ENCODE measurements at places on chromosomes 7 and 10. TPM values are rescaled to one million over a fixed set of nuclear protein-coding genes. Genes with fewer than 3 reads are reported as not detected.

The SORBS1 gene
- total RNA-seq: 0.44 TPM

The ADRA2A gene
- total RNA-seq: 0.16 TPM

The SLC29A3 gene
- 1.5 TPM for total RNA-seq

The ZNF239 gene
- 0.94 TPM for total RNA-seq

The GPR146 gene
- total RNA-seq: 48.2 TPM

The CUZD1 gene
- total RNA-seq: 1.1 TPM

The CARD11 gene
- 0.32 TPM for total RNA-seq

The ECHDC3 gene
- 2.1 TPM for total RNA-seq

The TLL2 gene
- 0.06 TPM for total RNA-seq

The SYNPO2L gene
- not detected for total RNA-seq

The PLAU gene
- 31.4 TPM for total RNA-seq

The PTN gene
- not detected for total RNA-seq

The FAM241B gene
- 0.88 TPM for total RNA-seq

The RALA gene
- total RNA-seq: 39.7 TPM

The DENND2A gene
- total RNA-seq: under 0.01 TPM

The SEMA3E gene
- total RNA-seq: 0.32 TPM

The AGBL3 gene
- total RNA-seq: 1.6 TPM

The CFAP58 gene
- 0.65 TPM for total RNA-seq

The ST8SIA6 gene
- 0.16 TPM for total RNA-seq

The HMX2 gene
- total RNA-seq: not detected

The NPY4R2 gene
- not detected for total RNA-seq

The COL28A1 gene
- total RNA-seq: under 0.01 TPM

The DNAJB6 gene
- total RNA-seq: 150 TPM

The PLXDC2 gene
- total RNA-seq: 0.32 TPM

The SPDYE16 gene
- total RNA-seq: under 0.01 TPM

The HOXA2 gene
- total RNA-seq: 0.49 TPM

The ZCCHC24 gene
- 2.3 TPM for total RNA-seq

The TMEM184A gene
- not detected for total RNA-seq

The ITPRID1 gene
- total RNA-seq: not detected

The ANKRD30A gene
- not detected for total RNA-seq

The TDRD1 gene
- not detected for total RNA-seq

The FAS gene
- total RNA-seq: 16.8 TPM

The STEAP2 gene
- 0.32 TPM for total RNA-seq

The VPS37D gene
- total RNA-seq: 2.4 TPM

The SPDYE11 gene
- total RNA-seq: not detected

The PNLIP gene
- total RNA-seq: not detected

The SFRP5 gene
- total RNA-seq: not detected

The CSTF2T gene
- total RNA-seq: 23.7 TPM

The PNLIPRP2 gene
- not detected for total RNA-seq

The MACC1 gene
- not detected for total RNA-seq

The ANKRD22 gene
- total RNA-seq: not detected

The OR13A1 gene
- not detected for total RNA-seq

The ANKRD26 gene
- 4.2 TPM for total RNA-seq

The LARP4B gene
- total RNA-seq: 43.9 TPM

The FRMD4A gene
- total RNA-seq: 64.4 TPM

The GDF2 gene
- total RNA-seq: not detected

Data from bladder microvascular endothelial cell (primary cell).